Naive thymus-derived CD8-positive, alpha-beta T cell (primary cell): ENCODE measurements at places on chromosomes 16 and 17. TPM values are rescaled to one million over a fixed set of nuclear protein-coding genes. Genes with fewer than 3 reads are reported as not detected.

The KRT40 gene
- not detected for polyA plus RNA-seq

The OTOA gene
- not detected for polyA plus RNA-seq

The KLHL10 gene
- polyA plus RNA-seq = 0.09 TPM

The TEX19 gene
- polyA plus RNA-seq = not detected

The NDE1 gene
- polyA plus RNA-seq = 23.5 TPM

The TBC1D3C gene
- polyA plus RNA-seq = not detected

The DHRS7C gene
- polyA plus RNA-seq = not detected

The SULT1A3 gene
- polyA plus RNA-seq = 1.3 TPM

The SSTR5 gene
- polyA plus RNA-seq = not detected

The TOM1L1 gene
- polyA plus RNA-seq = not detected

The FKBP10 gene
- polyA plus RNA-seq = not detected

The QPRT gene
- 0.15 TPM for polyA plus RNA-seq

The FBXL16 gene
- polyA plus RNA-seq = 9.5 TPM

The AARS1 gene
- polyA plus RNA-seq = 45.6 TPM

The HID1 gene
- polyA plus RNA-seq = 4.2 TPM

The PRSS8 gene
- polyA plus RNA-seq = not detected

The TPPP3 gene
- not detected for polyA plus RNA-seq

The NPIPB8 gene
- polyA plus RNA-seq = not detected

The TPSAB1 gene
- polyA plus RNA-seq = not detected

The CD300LB gene
- 0.22 TPM for polyA plus RNA-seq

The PPY gene
- not detected for polyA plus RNA-seq

The CIAO3 gene
- polyA plus RNA-seq = 13.7 TPM

The KRT12 gene
- not detected for polyA plus RNA-seq

The KRTAP9-2 gene
- polyA plus RNA-seq = not detected

The SHISA6 gene
- not detected for polyA plus RNA-seq

The ATP6V0A1 gene
- 10.3 TPM for polyA plus RNA-seq

The RNF227 gene
- polyA plus RNA-seq = 4.8 TPM

The ZNF624 gene
- polyA plus RNA-seq = 2.6 TPM

The PLA2G10 gene
- not detected for polyA plus RNA-seq

The DOC2B gene
- not detected for polyA plus RNA-seq
